ENCODE measurements at places on chromosomes 7 and 10. TPM values are rescaled to one million over a fixed set of nuclear protein-coding genes. Genes with fewer than 3 reads are reported as not detected.
A peak's percentile ranks its signal among the peaks of the same experiment; 100 is the strongest.

CLCN1 gene
- under 0.01 TPM for total RNA-seq

GRCh38 chr10:91820144-91820543 is 21.9 kb downstream of the TNKS2 start:
- DNase-seq: no peak

DNA sequence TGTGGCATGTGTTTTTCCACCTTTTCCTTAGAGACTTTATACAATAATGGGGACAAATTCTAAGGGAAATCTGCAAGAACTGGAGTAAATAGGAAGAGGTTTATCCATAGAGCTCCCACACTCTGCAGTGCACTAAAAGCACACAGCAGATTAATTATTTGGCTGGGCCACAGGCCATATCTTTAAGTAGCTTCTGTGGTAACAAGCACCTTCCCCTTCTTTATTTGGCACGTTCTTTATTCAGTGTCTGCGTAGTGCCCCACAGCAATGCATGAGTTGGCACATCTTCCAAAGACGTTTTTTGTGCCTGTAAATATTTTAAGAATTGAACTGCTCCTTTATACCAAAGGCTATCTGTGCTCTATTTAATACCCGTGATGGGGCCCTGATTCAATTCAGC is 104.9 kb upstream of the MBL2 start:
- DNase-seq: no peak

GRM3 gene
- 179 TPM for total RNA-seq

- no peak for DNase-seq
Measured at GRCh38 chr7:47510192-47510591, 71.7 kb downstream of the TNS3 start.

CCL24 gene
- total RNA-seq: not detected

IDI2 gene
- not detected for total RNA-seq

DNA sequence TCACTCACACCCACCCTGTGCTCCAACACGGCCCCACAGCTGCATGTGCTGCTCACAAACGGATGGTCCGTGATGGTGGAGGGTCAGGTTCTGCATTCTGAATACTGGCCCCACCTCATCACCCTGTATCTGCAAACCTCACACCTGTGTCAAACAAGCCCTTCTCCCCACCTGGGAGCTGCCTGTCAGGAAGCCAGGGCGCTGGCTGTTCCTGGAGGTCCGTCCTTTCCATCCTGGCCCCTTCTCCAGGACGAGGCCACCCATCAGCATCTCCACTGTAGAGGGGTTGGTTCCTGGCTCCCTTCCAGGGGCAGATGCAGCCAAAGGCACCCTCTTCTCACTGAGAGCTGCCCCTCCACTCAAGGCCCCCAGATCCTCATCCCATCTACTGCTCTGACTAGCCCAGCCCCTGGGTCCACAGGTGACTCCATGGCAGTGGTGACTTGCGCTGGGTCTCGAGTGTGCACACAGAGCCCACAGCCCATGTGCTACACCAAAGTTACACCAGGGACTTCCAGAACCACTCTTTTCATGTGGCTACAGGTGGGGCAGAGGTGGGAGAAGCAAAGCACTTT is 229.4 kb downstream of the TNS3 start:
- DNase-seq: no peak

DNA sequence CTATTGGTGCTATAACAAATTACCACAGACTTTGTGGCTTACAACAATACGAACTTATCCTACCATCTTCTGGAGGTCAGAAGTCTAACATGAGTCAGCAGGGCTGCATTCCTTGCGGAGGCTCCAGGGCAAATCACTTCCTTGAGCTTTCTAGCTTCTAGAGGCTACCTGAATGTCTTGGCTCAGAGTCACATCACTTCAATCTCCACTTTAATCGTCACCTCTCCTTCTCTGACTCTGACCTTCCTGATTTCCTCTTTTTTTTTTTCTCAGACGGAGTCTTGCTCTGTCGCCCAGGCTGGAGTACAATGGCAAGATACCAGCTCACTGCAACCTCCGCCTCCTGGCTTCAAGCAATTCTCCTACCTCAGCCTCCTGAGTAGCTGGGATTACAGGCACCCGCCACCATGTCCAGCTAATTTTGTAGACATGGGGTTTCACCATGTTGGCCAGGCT is 44.6 kb upstream of the ANAPC16 start:
- no peak for DNase-seq

GRCh38 chr7:44114586-44115310 is 8.6 kb downstream of the POLD2 start:
- peak; percentile 67 for DNase-seq

DNA sequence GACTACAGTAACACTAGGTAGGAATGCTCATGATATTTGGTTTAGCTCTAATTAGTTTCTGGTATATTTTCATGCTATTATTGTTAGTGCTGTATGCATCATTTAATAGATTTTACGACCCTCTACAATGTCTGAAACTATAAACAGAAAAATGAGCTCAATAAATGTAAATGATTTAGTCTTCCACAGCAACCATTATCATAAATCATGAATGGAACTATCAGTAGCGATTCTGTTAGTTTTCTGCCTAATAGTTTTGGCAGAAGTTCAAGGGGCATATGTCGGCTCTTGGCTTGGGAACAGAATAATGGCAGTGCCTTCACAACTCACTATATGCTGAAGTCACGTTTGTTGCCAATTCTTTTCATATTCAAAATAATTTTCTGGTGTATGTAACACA is 494.8 kb downstream of the PARD3 start:
- no peak for DNase-seq

DNA sequence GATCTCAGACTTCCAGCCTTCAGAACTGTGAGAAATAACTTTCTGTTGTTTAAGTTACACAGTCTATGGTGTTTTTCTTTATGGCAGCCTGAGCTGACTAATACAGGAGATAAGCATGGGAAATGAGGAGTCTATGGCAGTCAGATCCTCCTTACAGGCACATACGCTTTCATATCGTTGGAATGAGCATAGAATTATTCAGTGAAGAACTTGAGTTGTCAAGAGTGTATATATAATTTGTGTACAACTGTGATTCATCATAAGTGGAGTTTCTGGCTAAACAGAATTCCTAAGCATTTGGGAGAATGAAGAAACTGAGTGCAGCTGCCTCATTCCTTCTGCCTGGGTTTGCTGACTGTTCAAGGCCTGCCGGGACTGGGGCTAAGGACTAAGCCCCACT is 516.7 kb downstream of the ADRA2A start:
- no peak for DNase-seq

- DNase-seq: no peak
Measured at GRCh38 chr10:116470071-116470470, 42.4 kb downstream of the PNLIPRP3 start.
